SK-MEL-5 (cell line): ENCODE measurements at places on chromosomes 11 and 22. TPM values are rescaled to one million over a fixed set of nuclear protein-coding genes. Genes with fewer than 3 reads are reported as not detected.

The GRM5 gene
- 0.05 TPM in 2 replicates for total RNA-seq

The SLC22A6 gene
- not detected in 2 replicates for total RNA-seq

The ROM1 gene
- 0.79 and 1.2 TPM in 2 replicates for total RNA-seq

The OR52I1 gene
- not detected in 2 replicates for total RNA-seq

The OR5B21 gene
- total RNA-seq = not detected in 2 replicates

The MEI1 gene
- total RNA-seq = 0.13 TPM in 1 of 2 replicates, not detected in the other

The PHLDA2 gene
- 11.1 and 13.1 TPM in 2 replicates for total RNA-seq

The CYP2D6 gene
- 0.21 and 0.24 TPM in 2 replicates for total RNA-seq

The EFCAB6 gene
- total RNA-seq = 0.29 and 0.55 TPM in 2 replicates

The UPK3A gene
- total RNA-seq = not detected in 2 replicates

The IFITM2 gene
- total RNA-seq = 4.2 and 8.0 TPM in 2 replicates

The SMIM38 gene
- 0.11 and 0.13 TPM in 2 replicates for total RNA-seq

The DSCAML1 gene
- total RNA-seq = not detected in 2 replicates

The CD248 gene
- not detected in 2 replicates for total RNA-seq

The KBTBD3 gene
- total RNA-seq = 4.9 and 8.7 TPM in 2 replicates

The GLYATL1B gene
- total RNA-seq = not detected in 2 replicates

The TP53I11 gene
- total RNA-seq = 3.2 and 4.0 TPM in 2 replicates

The GGTLC2 gene
- not detected in 2 replicates for total RNA-seq

The OR8A1 gene
- not detected in 2 replicates for total RNA-seq

The ZP1 gene
- not detected in 2 replicates for total RNA-seq

The MPPED2 gene
- total RNA-seq = 2.6 and 3.7 TPM in 2 replicates

The GLYAT gene
- not detected in 2 replicates for total RNA-seq

The INCENP gene
- 54.5 and 61.8 TPM in 2 replicates for total RNA-seq

The OTOG gene
- not detected in 2 replicates for total RNA-seq

The CHCHD10 gene
- total RNA-seq = 76.0 and 90.5 TPM in 2 replicates

The OR51B4 gene
- total RNA-seq = 9.0 and 10.7 TPM in 2 replicates

The C1QTNF6 gene
- total RNA-seq = 5.9 and 7.6 TPM in 2 replicates

The SLC7A4 gene
- 2.0 and 2.9 TPM in 2 replicates for total RNA-seq

The CFAP300 gene
- not detected in 2 replicates for total RNA-seq
